Substantia nigra (tissue), 51 donors: ENCODE measurements at places on chromosomes 5 and 9.

- no peak for DNase-seq
Observed at GRCh38 chr9:80504601-80505230, 933.0 kb downstream of the TLE4 start.

- no peak for DNase-seq
Observed at GRCh38 chr5:58800861-58801540, 218.1 kb downstream of the RAB3C start.

DNA sequence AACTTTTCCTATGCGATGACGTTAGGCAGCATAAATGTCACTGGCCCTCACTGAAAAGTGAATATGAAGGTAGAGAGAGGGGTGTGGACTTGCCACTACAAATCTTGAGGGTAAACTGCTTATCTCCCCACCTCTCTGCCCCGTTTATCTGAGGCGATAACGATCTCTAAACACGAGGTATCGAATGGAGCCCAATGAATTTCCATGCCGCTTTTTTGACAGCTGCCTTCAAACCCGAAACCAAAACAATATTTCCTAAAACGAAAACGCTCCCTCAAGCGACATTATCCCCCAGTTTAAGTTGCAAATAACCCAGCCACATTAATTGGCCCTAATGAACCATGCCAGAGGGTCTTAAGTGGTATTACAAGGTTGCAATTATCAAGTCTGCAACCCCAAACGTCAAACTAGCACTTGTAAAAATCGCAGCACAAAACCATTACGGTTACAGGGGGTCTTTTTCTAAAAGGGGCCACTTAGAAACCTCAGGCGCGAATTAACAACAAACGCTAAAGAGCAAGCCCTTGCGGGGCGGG lies 1.4 kb downstream of the NR3C1 start:
- DNase-seq = no peak

- DNase-seq = no peak
Observed at GRCh38 chr5:142204219-142204618, 95.6 kb downstream of the NDFIP1 start.

DNA sequence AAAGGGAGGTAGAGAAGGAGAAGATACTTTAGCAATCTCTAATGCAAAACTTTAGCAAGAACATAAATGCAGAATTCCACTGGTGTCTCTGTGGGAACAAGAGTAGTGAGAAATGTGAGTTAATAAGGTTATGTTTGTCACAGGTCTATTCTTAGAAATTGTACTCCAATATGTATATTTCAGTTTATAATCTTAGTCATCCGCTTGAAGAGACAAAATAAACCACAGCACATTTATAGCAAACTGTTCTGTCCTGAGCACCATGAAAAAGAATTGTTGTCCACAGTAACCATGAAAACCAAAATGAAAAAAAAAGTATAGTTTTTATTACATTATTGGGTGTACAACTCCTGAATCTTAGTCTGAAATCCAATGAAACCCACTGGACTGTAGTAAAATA lies 93.6 kb upstream of the TSLP start:
- no peak for DNase-seq

GRCh38 chr5:40838086-40838485 lies 3.1 kb upstream of the RPL37 start:
- no peak for DNase-seq

DNA sequence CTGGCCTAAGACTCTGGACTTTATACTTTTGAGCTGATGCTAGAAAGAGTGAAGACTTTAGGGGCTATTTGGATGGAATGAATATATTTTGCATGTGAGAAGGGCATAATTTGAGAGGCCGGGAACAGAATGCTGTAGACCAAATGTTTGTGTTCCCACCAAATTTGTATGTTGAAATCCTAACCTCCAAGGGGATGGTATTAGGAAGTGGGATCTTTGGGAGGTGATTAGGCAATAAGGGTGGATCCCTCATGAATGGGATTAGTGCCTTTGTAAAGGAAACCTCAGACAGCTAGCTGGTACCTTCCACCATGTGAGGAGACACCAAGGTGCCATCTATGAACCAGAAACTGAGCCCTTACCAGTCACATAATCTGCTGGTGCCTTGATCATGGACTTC lies 165.1 kb upstream of the S1PR3 start:
- no peak for DNase-seq

GRCh38 chr5:65736011-65736410 lies 14.0 kb downstream of the NLN start:
- no peak for DNase-seq

- no peak for DNase-seq
Observed at GRCh38 chr9:107858260-107858659, 368.7 kb upstream of the KLF4 start.

- DNase-seq = no peak
Observed at GRCh38 chr5:32720300-32720699, 9.2 kb downstream of the NPR3 start.

DNA sequence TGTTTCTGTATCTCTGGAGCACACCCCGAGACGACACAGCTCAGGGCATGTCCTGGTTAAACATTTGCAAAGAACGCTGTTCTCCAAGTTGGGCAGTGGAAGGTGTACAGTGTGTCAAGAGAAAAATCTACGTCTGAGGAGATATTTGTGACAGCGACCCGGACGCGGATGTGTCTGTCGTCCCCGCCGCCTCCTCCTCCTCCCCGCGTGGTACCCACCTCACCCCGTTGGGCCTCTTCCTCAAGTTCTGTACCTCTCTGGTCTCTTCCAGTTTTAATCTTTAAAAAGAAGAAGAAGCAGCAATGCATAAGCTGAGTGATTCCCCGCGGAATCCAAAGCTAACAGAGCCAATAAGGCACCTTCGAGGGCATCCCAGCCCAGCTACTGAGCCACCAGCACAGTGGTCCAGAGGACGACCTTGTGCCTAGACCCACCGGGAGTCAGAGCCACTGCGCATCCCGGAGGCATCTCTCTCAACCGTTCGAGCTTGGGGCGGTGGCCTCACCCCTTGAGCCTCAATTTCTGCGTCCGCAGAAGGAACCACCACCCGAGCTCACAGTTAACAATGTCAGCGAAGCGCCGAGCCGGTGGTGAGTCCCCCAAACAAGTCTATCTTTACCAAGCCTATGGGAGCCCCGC lies 467 bp downstream of the C9orf78 start:
- DNase-seq = no peak

GRCh38 chr5:36657563-36657995 lies 51.2 kb downstream of the SLC1A3 start:
- no peak for DNase-seq
